ENCODE measurements at places on chromosomes 2 and 18. TPM values are rescaled to one million over a fixed set of nuclear protein-coding genes. Genes with fewer than 3 reads are reported as not detected.

DNA sequence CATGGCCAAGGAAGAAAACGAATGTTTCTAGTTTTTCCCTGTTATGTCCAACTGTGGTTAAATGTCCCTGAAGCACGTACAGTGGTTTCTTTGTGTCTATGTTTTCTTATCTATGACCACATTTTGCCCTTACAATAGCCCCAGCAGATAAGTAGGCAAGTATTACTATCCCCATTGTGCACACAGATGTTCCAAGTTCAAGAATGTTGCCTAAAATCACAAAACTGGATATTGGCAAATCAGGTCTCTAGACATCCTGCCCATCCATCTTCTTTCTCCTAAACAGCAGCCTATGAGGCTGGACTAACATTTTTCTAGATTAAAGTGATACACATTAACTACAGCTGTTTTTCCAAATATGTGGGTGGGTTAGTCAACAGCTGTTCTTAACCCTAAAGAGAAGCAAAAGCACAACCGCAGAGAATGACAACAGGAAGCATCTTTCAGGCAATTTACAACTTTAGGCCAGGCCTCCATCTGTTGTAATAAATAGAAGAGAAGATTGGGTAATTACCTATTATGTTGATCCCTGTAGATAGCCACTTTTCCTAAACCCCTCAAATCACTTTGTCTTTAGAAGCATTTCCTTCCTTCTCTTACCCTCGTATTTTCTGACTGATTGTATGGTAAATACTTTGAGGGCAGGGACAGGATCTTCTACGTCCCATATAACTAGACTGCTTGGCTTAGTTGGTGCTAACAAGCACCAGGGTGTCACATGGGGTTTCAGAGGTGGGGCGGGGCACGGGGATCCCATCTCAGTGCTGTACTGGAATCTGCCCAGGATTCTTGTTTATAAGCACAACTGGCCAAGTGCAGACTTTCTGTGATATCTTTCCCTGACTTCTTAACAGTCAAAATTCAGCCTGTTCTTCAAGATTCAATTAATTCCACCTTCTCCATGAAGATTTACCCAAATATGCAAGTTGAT is 132.1 kb upstream of the SETBP1 start:
- peak overlapping the region; percentile 16 for H3K27ac ChIP-seq
- no peaks in the 10 kb centered on the region for H3K27me3 ChIP-seq
- no peaks in the 10 kb centered on the region for H3K4me1 ChIP-seq
- DNase-seq = no peak
- H3K4me3 ChIP-seq = no peak overlapping the region

DNA sequence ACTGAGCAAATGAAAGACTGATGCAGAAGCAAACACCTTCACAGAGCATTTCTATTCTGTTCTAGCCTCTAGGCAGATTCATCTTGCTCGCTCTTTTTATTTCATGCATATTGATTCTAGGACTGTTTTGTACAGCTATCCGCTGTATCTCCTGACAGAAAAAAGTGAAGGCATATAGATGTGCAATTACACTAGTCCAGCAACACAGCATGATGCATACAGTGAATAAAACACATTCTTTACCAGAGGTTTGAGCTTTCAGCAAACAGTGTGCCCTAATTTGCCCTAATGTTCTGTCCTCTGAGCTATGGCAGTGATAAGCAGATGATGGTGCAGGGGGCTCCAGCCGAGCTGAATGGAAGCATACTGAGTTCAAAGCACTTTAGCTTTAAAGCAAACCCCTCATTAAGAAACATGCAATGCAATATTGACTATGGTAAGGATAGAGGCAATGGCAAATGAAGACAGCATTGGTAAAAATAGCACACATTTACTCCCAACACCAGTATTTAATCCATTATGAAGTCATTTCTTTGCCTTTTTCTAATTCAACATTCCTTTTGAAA is 141.2 kb upstream of the RGPD4 start:
- no peaks in the 10 kb centered on the region for H3K4me1 ChIP-seq
- H3K4me3 ChIP-seq = no peak overlapping the region
- no peaks in the 10 kb centered on the region for H3K36me3 ChIP-seq

GRCh38 chr2:241741016-241741415 is 6.6 kb downstream of the D2HGDH start:
- H3K4me3 ChIP-seq = no peak overlapping the region
- DNase-seq = no peak
- no peaks in the 10 kb centered on the region for H3K4me1 ChIP-seq
- H3K27me3 ChIP-seq = no peaks in the 10 kb centered on the region
- peaks cover 17% of the 10 kb centered on the region for H3K36me3 ChIP-seq

DNA sequence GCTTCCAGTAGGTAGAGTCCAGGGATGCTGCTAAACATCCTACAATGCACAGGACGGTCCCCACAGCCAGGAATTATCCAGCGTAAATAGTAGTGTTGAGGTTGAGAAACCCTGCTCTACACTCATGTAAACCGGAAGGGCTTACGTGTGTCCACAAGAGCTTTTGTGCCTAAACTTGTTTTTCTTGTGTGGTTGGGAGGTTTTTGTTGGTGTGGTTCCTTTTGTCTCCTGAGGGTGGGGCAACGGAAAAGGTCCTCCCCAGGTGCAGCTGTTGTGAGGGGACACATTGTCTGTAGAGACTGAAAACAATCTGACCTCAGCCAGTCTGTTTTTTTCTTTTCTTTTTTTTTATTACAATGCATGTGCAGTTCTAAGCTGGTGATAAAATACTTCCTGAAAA is 72.7 kb upstream of the MGAT5 start:
- no peak overlapping the region for H3K27ac ChIP-seq
- no peak for DNase-seq
- no peaks in the 10 kb centered on the region for H3K36me3 ChIP-seq
- peaks cover 61% of the 10 kb centered on the region for H3K4me1 ChIP-seq
- H3K27me3 ChIP-seq = no peaks in the 10 kb centered on the region

DNA sequence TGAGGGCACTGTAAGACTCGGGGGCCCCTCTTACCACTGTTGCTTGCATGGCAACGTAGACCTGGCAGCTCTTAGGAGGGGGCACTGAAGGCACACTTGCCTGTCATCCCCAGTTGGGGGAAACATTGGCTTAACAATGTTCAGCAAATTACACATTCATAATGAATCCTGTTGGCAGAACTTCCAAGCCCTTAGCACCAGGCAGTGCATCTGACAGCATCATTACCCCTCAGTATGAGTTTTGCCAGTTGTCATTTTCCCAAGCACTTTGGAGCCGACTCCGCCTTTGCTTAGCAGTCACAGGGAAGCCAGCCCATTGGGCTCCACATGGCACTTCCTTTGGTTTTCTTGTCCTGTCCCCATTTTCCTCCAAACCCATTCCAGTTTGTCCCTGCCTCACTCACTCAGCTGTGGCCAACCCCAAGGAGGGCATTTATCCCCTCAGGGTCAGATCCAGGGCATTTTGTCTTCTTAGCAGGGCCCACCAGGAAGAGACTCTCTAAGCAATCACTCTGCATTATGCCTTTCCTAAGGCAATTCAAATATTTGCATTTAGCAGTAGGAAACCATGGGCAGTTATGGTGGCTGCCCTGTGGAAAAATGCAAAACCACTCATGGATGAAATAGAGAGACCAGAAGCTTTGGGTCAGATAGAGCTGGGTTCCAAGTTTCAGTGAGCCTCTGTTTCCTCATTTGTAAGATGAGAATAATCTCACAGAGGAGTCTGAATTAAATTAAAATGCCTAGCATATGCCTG is 73.9 kb downstream of the VSNL1 start:
- no peaks in the 10 kb centered on the region for H3K27me3 ChIP-seq
- DNase-seq = no peak
- no peak overlapping the region for H3K4me3 ChIP-seq
- no peaks in the 10 kb centered on the region for H3K36me3 ChIP-seq
- no peak overlapping the region for H3K27ac ChIP-seq

GRCh38 chr2:27807476-27807875 is 36.0 kb downstream of the MRPL33 start:
- H3K4me3 ChIP-seq = no peak overlapping the region
- no peaks in the 10 kb centered on the region for H3K36me3 ChIP-seq
- H3K27ac ChIP-seq = no peak overlapping the region

Gene TTN
- total RNA-seq = 3,257 TPM
